AG09319 (cell line): ENCODE measurements at places on chromosomes 7 and 10.
A peak's percentile ranks its signal among the peaks of the same experiment; 100 is the strongest.

DNA sequence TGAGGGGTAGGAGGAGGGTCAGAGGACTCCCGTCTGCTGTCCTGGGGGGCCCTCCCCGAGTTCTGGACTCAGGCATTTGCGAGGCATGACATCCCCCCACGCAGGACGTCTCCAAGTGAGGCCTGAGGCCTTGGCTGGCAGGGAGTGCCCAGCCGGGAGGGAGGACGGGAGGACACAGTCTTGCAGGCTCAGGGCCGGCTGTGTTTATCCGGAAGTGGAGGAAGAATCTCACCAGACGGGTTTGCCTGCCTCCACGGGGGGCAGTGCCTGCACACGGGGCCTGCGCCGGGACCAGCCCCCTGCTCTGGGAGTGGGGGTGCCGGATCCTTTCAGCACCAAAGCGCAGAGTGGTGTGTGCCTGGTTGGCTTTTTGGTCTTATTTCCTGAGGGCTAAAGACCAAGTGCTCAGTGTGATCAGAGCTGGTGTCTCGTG is 10.9 kb downstream of the PWWP2B start:
- DNase-seq: no peak

- DNase-seq: no peak
Measured at GRCh38 chr7:53602817-53603418, 567.5 kb downstream of the POM121L12 start.

DNA sequence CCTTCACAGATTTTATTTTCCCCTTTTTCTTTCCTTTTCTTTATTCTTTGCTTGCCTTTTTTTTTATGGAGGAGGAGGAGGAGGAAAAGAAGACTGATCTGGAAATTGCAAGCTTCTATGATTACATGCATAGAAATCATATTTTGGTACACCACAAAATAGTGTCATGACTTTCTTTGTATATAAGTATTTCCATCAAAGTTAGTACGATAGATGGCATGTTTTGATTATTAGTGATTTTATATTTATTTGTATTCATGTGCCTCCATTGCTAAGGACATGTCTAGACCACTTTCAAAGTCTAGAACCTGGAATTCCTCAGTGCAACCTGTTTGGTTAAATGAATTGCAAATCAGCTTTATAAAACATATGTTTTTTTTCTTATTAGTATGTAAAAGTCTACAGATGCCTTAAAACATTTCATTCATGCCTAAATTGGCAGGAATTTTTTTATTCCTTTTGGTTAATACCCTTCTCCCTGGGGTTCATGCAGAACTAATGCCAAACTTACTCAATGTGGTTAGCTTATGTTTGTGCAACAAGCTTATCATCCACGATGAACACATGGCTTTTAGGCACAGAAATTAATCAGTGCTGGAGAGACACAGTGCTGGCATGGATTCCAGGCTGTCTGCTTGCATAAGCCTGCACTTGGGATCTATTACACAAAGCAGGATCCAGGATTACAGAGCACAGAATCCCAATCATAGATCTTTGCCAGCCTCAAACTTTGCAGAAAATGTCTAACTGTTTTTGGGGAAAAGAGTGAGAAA is 213.1 kb downstream of the CHRM2 start:
- DNase-seq: peak; percentile 97

DNA sequence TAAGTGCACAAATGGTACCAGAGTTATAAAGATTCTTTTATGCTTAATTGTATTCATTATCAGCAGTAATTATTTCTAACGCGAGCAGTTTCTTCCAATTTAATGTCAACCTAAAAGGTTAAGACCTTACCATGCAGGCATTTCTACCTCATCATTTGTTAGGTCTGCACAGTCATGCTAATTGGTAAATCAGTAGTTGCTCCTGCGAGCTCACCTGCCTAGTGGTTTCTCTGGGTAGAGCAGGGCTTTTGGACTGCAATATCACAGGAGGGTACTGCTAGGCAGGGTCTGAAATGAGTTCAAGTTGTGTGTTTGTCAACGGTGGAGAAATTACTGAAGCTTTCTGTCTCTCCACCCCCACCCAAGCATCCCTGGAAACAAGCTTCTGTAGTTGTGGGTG is 558.5 kb upstream of the MGMT start:
- no peak for DNase-seq

GRCh38 chr7:48384180-48384752 is 213.0 kb downstream of the ABCA13 start:
- no peak for DNase-seq

DNA sequence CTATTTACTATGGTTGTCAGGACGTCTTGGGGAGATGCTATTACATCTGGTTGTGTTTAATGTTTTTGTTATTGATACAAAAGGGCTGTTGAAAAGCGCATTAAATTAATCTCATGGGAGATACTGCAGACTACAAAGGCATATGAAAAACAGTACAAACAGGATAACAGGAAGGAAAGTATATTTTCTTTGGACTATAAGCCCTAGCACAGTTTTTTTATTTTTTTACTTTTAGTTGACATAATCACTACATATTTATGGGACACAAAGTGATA is 341.3 kb downstream of the ARL4A start:
- no peak for DNase-seq
